ENCODE measurements at places on chromosomes 13 and 19.
A peak's percentile ranks its signal among the peaks of the same experiment; 100 is the strongest.

- no peak for DNase-seq
These were observed 40.7 kb downstream of the PSG11 start for GRCh38 chr19:42985588-42985987.

DNA sequence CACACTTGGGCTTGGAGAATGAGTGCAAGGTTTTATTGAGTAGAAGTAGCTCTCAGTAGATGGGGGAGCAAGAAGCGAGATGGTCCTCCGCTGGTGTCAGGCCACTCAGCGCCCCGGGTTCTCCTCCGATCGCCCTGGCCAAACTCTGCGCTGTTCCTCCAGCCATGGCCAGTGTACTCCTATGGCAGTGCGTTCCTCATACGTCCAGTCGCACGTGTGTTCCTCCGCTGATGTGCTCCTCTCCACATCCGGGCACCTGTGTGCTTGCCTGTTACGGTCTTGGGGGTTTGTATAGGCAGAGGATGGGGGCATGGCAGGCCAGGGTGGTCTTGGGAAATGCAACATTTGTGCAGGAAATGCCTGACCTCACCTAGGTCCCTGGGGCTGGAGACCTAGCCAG, 1899.4 kb downstream of the PCDH9 start:
- DNase-seq = no peak

- DNase-seq = no peak
These were observed 238.2 kb downstream of the LIG4 start for GRCh38 chr13:107977071-107977574.

DNA sequence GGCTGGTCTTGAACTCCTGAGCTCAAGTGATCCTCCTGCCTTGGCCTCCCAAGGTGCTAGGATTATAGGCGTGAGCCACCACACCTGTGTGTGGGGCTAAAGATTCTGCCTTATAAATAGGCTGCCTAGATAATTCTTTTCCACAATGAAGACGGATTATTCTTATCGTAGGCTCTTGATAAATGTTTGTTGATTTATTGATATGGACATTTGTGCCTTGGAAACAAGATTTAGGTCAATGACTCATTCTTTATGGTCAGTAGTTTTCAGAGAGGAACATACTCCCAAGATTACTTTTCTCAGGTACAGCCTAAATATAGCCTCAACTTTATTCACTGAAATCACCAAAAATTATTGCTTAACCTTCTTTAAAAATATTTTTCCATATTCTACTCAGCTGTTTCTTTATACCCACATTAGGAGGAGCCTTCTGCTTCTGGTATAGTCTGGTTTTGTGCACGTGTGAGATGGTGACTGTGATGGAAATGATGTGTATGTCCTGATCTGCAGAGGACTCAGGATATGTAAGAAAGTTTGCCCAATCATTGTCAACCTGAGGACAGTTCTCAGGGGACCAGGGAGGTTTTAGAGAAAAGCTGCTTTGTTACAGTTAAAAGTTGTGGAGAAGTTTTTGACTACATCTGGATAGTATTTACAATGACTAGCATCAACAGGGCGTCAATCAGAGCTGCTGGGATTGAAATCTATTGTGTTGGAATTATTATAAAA, 208.9 kb downstream of the DNAJC15 start:
- no peak for DNase-seq

GRCh38 chr13:102648046-102648445, 46.8 kb downstream of the METTL21C start:
- no peak for DNase-seq

DNA sequence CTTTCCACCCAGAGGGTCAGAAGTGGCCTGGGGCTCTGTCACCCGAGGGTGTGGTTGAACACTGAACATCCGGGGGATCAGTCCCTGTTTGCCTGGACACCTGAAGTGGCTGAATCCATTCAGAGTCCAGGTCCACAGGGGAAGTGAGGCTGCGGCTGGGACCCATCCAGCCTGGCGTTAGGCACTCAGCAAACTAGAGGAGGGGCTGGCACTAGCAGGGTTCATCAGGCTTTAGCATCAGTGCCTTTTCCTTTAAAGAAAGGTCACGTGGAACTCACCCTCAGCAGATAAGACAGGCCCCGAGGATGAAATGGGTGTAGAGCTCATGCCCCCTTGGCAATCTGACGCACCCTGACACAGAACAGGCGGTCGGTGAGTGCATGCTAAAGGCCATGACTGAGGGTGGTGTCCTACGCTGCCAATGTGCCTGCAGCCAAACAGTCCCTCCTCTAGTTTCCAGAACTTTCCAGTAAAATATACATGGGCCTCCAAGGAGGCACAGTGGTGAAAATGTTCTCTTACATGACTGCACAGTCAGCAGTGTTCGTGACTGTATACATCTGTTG, 72.4 kb upstream of the ARHGEF7 start:
- DNase-seq = no peak

DNA sequence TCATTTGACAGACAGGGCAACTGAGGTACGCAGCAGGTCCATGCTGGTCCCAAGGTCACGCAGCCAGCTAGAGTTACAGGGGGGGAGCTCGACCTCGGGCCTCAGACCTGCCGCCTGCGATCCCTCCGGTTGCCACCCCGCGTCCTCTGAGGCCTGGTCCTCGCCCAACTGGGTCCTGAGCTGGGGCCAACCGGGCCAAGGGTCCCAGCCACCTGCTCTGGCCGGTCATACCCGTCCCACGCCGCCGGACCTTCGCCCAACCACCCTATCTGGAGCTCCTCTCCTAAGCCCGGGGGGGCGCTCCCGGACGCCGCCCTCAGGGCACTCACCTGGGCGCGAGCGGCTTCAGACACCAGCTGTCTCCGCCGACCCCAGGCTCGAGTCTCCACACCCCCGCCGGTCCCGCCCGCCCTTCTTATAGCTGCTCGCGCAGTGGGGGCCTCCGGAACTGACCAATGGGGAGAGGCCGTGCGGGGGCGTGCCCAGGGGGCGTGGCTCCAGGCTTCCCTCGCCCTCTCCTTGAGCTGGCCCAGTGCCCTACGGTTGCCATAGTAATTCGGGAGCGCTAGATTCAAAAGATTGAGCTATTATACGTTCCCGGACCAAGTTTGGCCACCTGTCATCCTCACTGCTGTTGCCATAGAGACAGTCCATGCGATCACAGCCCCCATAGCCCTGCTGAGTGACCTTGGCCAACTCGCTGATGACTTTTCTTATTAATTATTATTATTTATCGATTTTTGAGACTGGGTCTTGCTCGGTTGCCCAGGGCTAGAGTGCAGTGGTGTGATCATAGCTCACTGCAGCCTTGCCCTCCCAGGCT, at the start of gene PLIN5:
Gene PLIN5 (minus strand): TSS at position 389 of the 823 bp plus-strand sequence. CDS start 1,150 bp downstream, outside the sequence.
- DNase-seq = peak; percentile 80

DNA sequence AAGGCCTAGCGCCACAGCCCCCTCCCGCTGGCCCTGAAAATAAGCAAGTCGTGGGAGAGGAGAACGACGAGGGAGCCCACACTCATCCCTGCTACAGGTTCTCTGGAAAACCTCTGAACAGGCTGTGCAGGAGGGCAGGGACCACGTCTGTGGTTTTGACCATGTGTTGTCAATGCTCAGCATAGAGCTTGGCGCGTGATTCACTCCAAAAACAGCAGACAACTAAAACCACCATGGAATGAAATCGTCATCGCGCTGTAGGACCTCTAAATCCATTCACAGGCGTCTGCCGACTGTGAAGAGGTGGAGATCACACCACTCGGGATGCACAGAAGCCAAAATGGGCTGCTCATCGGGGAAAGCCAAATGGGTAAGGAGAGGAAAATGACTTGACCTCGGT, 121.3 kb downstream of the COL4A1 start:
- no peak for DNase-seq

- DNase-seq = no peak
These were observed 3.1 kb downstream of the DDA1 start for GRCh38 chr19:17312189-17313113.

DNA sequence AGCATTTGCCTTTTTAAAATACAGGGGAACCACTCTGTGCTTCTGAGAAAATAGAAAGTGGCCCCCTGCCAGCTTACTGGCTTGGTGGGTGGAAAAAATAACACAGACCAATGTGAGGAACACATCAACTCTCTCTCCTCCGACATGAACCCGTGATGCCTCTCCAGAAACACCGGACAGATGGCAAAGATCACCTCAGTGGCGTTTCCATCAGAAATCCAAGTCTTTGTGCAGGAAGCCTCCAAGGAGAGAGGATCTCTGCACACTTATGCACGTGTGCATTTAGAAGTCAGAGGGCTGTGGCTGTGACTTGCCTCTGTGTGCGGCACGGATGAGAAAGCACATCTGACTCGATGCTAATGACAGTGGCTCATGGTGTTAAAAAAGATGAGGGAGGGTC, 112.3 kb upstream of the KLF12 start:
- DNase-seq = no peak

GRCh38 chr13:75789451-75790197, 153.5 kb downstream of the LMO7 start:
- no peak for DNase-seq

GRCh38 chr19:30778961-30779715, 407.0 kb downstream of the ZNF536 start:
- no peak for DNase-seq

GRCh38 chr13:66922444-66922843, 307.7 kb downstream of the PCDH9 start:
- no peak for DNase-seq

DNA sequence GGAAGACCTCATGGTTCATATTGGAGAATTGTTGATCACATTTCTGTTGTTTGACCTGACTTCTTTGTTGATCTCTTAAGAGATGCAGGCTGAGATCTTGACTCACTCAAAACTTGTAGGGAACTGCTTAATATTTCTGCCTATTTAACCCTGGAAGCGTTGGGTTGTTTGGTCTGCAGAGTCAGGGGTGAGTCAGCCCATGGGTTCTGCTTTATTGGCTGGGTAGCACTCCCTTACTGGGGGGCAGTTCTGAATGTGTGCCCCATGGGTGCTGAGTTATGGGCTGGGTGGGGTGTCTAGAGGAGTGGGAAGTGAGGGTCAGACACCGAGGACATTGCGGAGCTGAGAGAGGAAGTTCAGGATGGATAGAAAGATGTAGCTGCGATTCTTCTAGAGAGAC, 87.9 kb downstream of the LRCH1 start:
- peak; percentile 78 for DNase-seq

DNA sequence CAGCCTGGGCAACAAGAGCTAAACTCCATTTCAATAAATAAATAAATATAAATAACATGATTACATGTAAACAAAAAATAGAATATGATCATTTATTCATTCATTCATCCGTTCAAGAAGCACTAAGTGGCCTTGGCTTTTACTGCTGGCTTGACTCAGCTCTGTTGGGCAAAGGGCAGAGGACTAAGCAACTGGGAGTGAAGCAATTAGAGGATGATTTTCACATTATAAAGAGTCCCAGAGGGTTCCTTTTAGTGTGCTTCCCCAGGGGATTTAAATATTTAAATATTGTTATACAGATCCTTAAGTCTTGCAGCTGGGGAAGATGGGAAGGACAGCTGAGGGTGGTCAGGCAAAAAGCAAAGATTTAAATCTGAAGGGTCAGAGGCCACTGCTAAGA, 34.9 kb upstream of the FLT1 start:
- peak; percentile 62 for DNase-seq

GRCh38 chr19:30062065-30062906, 120.2 kb downstream of the URI1 start:
- no peak for DNase-seq

GRCh38 chr19:32343550-32344262, 1.7 kb upstream of the ZNF507 start:
- DNase-seq = peak; percentile 58

- no peak for DNase-seq
These were observed 668.3 kb downstream of the UQCRFS1 start for GRCh38 chr19:28544451-28545261.

DNA sequence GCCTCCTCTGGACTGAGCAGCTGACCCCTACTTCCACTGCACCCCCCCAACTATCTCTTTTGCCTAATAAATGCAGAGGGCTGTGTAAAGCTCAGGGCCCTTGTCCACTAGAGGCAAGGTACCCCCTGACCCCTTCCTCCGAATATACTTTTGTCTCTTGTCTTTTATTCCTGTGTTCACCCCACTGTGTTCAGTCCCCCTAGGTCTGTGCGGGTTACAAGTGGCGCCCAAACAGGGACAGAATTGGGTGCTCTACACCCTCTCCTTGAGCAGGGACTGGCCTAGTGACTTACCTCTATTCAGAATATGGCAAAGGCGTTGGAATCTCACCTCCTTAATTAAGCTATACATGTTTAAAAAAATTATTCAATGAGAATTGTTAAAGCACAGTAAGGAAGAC, 15.0 kb downstream of the ZNF350 start:
- DNase-seq = peak; percentile 54

DNA sequence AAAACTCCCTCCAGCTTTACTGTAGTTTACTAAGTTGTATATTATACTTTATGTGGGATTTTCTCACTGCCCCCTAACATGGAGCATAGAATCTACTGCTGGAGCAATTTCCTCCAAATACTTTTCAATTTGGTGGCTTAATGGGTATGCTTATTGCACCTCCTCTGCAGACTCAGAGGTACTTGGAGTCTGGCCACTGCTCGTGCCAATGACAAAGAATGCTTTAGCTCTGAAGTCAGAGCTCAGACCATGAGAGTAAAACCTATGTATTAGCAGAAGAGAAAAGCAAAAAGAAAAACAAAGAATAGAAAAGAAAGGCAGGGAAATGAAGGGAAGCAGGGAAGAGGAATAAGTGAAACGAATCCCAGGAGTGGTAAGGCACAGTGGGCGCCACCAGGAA, 71.9 kb downstream of the SUCLA2 start:
- DNase-seq = no peak

GRCh38 chr13:53783471-53783870, 754.9 kb downstream of the OLFM4 start:
- DNase-seq = no peak

- DNase-seq = no peak
These were observed 85.2 kb upstream of the PCDH8 start for GRCh38 chr13:52933547-52934210.

- DNase-seq = no peak
These were observed 424.4 kb downstream of the FGF14 start for GRCh38 chr13:101977475-101977874.

DNA sequence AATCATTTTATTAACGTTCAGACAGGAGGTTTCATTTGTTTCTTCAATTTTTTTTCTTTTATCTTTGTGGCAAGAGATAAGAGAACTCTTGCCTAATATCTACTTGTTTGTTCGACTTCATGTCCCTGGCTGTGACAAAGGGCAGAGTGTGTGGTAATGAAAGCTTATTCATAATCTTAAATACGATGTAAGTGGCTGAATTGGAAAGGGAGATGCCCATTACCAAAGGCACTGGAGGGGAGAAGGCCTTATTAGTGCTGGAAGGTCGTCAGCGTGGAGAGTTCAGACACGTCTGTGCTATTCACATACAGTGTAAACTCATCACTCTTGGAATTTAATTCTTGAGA, 54.0 kb downstream of the RFC3 start:
- no peak for DNase-seq

DNA sequence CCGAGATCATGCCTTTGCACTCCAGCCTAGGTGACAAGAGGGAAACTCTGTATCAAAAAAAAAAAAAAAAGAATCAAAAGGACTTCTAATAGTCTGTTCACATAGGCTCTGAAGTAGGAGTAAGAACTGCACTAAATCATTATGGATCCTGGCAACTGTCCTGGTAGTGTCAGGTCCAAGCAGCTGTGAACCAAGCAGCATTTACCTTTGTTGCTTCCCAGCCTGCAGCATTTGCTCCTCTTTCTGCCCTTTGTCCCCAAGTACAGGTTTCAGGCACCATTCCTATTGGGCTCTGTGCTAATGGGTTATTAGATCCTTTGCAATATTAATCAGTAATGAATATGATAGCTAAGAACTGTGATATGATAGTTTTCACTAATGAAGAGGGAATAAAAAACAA, 77.4 kb upstream of the NBEA start:
- no peak for DNase-seq
